ENCODE measurements at places on chromosomes 4 and X.

DNA sequence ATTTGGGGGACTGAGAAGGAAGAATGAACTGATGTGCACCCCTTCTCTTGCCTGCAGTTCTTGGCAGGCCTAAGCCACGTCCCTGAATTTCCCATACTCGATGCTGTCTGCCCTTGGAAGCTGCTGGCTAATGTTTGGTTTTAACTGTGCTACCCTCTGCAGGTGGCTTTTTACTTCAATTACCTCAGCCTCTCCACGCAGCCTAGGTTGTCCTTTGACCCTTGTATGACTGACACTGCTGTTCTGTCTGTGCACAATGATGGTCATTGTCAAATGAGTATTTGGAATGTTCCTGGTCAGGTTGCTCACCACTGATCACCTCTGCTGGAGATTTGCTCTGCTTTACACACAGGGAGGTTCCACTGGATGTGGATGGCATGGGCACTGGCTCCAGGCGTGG is 137.1 kb downstream of the ZNF518B start:
- no peak for DNase-seq

DNA sequence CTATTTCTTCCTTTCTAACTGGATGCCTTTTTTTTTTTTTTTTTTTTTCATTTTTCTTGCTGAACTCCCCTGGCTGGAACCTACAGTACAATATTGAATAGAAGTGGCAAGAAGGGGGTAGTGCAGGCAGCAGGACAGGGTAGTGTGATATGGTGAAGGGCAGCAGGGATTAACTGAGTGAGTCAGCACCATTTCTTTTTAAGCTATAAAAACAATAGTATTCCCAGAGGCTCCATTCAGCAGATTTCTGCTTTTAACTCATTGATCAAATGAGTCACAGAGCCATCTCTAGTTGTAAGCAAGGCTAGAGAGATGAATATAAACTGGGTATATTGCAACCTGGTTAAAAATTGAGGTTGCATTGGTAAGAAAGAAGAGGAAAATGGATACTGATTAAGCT is 53.6 kb upstream of the SETD7 start:
- peak; percentile 54 for DNase-seq

- DNase-seq: no peak
Measured at GRCh38 chr4:54017974-54018373, 46.4 kb downstream of the CHIC2 start.

DNA sequence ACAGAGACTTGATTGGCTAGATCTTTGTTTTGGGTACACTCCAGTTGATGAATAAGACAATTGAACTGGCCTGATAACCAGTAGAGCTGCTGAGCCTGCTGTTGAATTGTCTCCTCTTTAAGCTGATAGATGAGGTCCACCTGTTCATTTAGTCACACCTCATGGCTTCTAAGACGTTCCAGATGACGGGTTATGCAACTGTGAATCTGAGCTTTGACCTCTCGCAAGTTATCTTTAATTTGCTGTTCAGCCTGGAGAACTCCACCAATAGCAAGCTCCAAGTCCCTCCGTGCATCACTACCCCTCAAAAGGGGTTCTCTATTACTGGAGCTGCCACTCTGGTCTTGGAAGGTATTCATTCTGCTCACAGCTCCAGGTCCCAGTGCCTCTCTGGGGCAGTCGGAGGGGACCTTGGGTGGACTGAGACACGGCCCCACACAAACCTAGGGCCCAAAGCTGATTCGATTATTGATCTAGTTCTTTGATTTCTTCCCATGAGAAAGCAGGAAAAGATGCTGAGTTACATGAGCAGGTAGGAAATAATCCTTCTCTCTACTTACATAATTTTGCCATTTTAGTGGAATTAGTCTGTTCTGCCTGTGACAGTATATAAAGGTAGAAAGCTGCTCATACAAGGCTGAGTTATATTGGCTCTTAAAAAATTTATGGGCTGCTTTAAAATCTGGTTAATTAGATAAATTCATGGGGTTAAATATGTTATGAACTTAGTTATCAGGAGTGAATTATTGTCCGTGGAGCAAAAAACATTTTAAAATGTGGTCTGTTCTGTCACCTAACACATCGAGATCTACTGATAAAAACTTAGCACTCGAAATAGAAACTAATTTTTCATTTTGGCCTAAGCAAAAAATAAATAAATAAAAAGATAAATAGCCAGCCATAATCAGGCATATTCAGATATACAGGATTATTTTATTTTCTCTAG is 6.8 kb downstream of the MMAA start:
- DNase-seq: no peak

DNA sequence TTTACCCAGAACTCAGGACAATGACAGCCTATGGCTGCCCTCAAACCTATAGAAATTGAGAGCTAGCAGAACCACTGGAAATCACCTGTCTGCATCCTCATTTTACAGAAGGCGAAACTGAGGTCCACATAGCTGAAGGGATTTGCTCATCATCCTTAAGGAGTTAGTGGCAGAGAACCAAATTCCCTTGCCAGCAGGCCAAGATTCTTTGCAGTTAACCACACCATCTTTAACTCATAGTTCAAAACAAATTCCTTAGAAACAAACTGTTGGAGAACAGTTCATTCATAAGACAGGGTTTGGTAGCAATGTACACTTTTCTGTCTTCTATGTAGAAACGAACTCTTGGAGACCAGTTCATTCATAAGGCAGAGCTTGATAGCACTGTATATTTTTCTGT is 37.9 kb upstream of the RAP2C start:
- DNase-seq: peak; percentile 56

- DNase-seq: no peak
Measured at GRCh38 chr4:165010487-165010886, 21.3 kb upstream of the TRIM60 start.

Measured in astrocyte of the hippocampus (primary cell).